CD4-positive, alpha-beta T cell (primary cell): ENCODE measurements at places on chromosomes 2 and 18.

- no peaks in the 10 kb centered on the region for H3K36me3 ChIP-seq
- H3K4me3 ChIP-seq = no peak overlapping the region
- H3K27me3 ChIP-seq = peaks cover 6% of the 10 kb centered on the region
- H3K4me1 ChIP-seq = no peaks in the 10 kb centered on the region
- no peak for DNase-seq
Observed at GRCh38 chr18:36274083-36274715, 23.3 kb upstream of the FHOD3 start.

DNA sequence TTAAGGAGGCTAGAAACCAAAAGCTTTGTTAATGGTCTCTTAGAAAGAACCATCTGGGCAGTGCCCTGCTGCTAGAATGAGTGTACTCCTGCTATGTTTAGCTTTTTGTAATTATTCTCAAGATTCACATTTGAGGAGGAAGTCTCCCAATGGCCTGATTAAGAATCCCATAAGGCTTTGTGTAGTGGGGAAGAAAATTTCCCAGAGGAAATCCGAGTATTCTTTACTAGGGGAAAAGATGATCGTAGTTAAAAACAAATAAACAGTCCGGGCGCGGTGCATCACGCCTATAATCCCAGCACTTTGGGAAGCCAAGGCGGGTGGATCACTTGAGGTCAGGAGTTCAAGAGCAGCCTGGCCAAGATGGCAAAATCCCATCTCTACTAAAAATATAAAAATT is 117.9 kb downstream of the PTRHD1 start:
- H3K36me3 ChIP-seq = peaks cover 17% of the 10 kb centered on the region
- H3K4me3 ChIP-seq = no peak overlapping the region
- peaks cover 3% of the 10 kb centered on the region for H3K4me1 ChIP-seq
- H3K27me3 ChIP-seq = no peaks in the 10 kb centered on the region

- no peak overlapping the region for H3K4me3 ChIP-seq
- H3K4me1 ChIP-seq = no peaks in the 10 kb centered on the region
- DNase-seq = no peak
- no peak overlapping the region for H3K27ac ChIP-seq
- peaks cover 2% of the 10 kb centered on the region for H3K36me3 ChIP-seq
Observed at GRCh38 chr2:203394519-203395227, 66.5 kb downstream of the ABI2 start.

- no peaks in the 10 kb centered on the region for H3K4me1 ChIP-seq
- H3K27me3 ChIP-seq = no peaks in the 10 kb centered on the region
- no peak overlapping the region for H3K4me3 ChIP-seq
- no peak for DNase-seq
Observed at GRCh38 chr2:182615036-182615435, 101.0 kb upstream of the DNAJC10 start.

- no peak overlapping the region for H3K27ac ChIP-seq
- peaks cover 7% of the 10 kb centered on the region for H3K27me3 ChIP-seq
- no peaks in the 10 kb centered on the region for H3K4me1 ChIP-seq
- no peak for DNase-seq
- H3K4me3 ChIP-seq = no peak overlapping the region
Observed at GRCh38 chr2:26584191-26584590, 57.0 kb downstream of the CIB4 start.

- DNase-seq = no peak
- H3K36me3 ChIP-seq = no peaks in the 10 kb centered on the region
- no peaks in the 10 kb centered on the region for H3K27me3 ChIP-seq
- H3K4me1 ChIP-seq = peaks cover 3% of the 10 kb centered on the region
- no peak overlapping the region for H3K27ac ChIP-seq
- no peak overlapping the region for H3K4me3 ChIP-seq
Observed at GRCh38 chr2:130807659-130808385, 28.9 kb upstream of the ARHGEF4 start.

GRCh38 chr2:181141676-181142075 is 161.3 kb downstream of the UBE2E3 start:
- peaks cover 38% of the 10 kb centered on the region for H3K4me1 ChIP-seq
- H3K36me3 ChIP-seq = no peaks in the 10 kb centered on the region
- no peak for DNase-seq
- H3K27me3 ChIP-seq = no peaks in the 10 kb centered on the region
- H3K4me3 ChIP-seq = peak overlapping the region; percentile 30

DNA sequence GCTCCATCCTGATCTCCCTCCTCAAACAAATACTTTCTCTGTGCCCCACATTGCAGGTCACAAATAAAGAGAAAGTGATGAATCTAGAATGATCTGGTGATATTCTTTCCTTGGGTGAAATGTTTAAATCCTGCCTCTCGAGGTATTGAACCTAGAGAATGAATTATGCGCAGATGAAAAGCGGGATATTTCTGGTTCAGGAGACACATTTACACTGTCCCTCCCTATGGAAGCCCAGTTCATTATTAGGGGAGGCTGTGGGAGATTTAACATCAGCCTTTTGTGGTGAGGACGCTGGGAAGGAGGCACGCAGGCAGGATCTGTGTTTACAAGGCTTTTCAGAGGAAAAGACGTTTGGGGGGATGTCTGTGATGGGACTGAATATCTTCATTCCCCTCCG is 20.6 kb downstream of the MAPRE2 start:
- no peak overlapping the region for H3K4me3 ChIP-seq
- no peaks in the 10 kb centered on the region for H3K27me3 ChIP-seq
- no peak overlapping the region for H3K27ac ChIP-seq
- no peak for DNase-seq

DNA sequence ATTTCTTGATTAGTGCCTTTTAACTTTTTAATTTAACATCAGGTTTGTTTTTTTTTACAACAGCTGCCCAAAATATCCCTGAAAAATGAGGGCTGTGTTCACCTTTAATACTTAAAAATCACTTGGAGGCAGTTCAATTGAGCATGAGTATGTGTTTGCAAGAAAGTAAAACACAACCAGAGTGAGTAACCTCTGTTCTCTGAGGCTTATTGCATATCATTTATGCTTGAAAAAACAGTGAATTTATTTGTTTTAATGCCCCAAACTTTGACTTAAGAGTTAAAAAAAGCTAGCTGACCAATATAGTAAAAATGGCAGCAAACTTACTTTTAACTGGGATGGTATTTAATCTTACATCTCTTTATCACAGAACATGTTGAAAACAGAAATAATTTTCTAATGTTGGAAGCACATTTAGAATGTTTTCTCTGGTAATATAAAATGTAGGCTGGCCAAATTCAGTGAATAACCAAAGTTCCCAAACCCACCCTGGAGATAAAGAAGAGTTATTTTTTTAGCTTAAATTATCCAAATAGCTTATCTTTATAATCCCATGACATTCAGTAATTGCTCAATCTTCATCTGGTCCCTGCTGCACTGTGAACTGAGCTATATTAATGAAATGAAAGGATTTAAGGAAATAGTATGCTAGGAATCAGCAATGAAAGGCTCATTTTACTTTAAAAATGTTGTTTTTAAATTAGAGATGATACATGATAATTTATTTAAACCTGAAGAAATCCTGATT is 24.8 kb upstream of the EFEMP1 start:
- DNase-seq = no peak
- H3K27me3 ChIP-seq = no peaks in the 10 kb centered on the region
- H3K27ac ChIP-seq = no peak overlapping the region
- no peaks in the 10 kb centered on the region for H3K4me1 ChIP-seq
- H3K4me3 ChIP-seq = no peak overlapping the region

GRCh38 chr2:168671932-168672331 is 130.5 kb upstream of the NOSTRIN start:
- H3K4me1 ChIP-seq = peaks cover 3% of the 10 kb centered on the region
- H3K27ac ChIP-seq = no peak overlapping the region
- H3K36me3 ChIP-seq = no peaks in the 10 kb centered on the region
- no peaks in the 10 kb centered on the region for H3K27me3 ChIP-seq

DNA sequence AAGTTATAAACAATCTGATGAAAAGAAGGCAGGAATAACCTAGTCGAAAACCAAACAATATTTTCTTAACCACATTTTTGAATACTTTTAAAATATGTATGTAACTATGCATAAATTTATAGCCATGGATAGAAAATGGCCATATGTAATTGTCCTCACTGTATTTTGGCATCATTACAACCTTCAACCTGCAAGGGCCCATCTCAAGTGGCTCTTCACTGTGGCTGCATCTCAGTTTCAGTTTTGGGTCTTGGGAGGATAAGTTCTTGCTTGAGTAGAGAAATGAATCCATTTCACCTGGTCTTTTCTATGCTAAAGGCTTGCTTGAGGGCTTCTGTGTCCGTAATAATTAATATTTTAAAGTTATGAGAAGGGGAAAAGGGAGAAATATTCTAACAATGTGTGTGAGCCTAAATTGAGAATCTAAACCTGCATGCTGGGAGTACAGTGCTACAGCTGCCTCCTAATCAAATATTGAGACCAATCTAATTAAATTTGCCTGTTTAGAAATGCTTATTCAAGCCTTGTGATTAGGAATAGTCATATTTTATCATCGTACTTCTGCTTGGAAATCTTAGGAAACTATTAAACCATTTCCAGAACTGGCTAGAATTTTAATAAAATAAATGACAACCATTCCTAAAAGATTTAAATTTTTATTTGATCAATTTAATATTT is 92.5 kb downstream of the EML4 start:
- no peak for DNase-seq
- no peak overlapping the region for H3K27ac ChIP-seq
- H3K27me3 ChIP-seq = no peaks in the 10 kb centered on the region

DNA sequence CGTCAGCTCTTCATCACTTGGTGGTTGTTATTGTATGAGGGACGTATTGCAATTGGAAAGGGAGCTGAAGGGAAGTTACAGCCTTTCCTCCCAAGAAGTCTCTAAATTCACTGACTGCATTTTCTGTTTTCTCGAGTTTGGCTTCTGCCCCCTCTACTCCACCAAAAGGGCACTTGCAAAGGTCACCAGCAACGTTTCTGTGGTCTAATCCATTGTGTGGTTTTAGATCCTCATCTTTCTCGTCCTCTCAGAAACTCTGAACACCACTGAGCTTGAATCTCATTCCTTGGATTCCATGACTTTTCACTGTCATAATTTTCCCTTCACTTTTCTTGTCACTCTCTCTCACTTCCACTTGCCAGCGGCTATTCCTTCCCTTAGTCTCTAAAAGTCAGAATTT is 308.0 kb downstream of the AFF3 start:
- no peaks in the 10 kb centered on the region for H3K27me3 ChIP-seq
- H3K4me1 ChIP-seq = no peaks in the 10 kb centered on the region
- H3K27ac ChIP-seq = no peak overlapping the region
- H3K4me3 ChIP-seq = no peak overlapping the region
- DNase-seq = no peak

- peaks cover 35% of the 10 kb centered on the region for H3K4me1 ChIP-seq
- H3K27ac ChIP-seq = peak overlapping the region; percentile 49
- no peaks in the 10 kb centered on the region for H3K36me3 ChIP-seq
- peak overlapping the region; percentile 66 for H3K4me3 ChIP-seq
Observed at GRCh38 chr2:157874997-157875640, 1.0 kb downstream of the ACVR1 start.

- H3K36me3 ChIP-seq = no peaks in the 10 kb centered on the region
- no peak overlapping the region for H3K27ac ChIP-seq
- H3K4me1 ChIP-seq = no peaks in the 10 kb centered on the region
Observed at GRCh38 chr2:28640908-28641300, 110.7 kb upstream of the PPP1CB start.

GRCh38 chr2:151470556-151470955 is 60.9 kb downstream of the RIF1 start:
- H3K27me3 ChIP-seq = no peaks in the 10 kb centered on the region
- no peak overlapping the region for H3K27ac ChIP-seq
- no peaks in the 10 kb centered on the region for H3K4me1 ChIP-seq
- no peak for DNase-seq
- H3K36me3 ChIP-seq = peaks cover 73% of the 10 kb centered on the region

- no peak for DNase-seq
Observed at GRCh38 chr18:57619876-57620275, 1.8 kb downstream of the NARS1 start.

- no peaks in the 10 kb centered on the region for H3K27me3 ChIP-seq
- H3K4me3 ChIP-seq = no peak overlapping the region
- no peak overlapping the region for H3K27ac ChIP-seq
- no peaks in the 10 kb centered on the region for H3K36me3 ChIP-seq
- no peak for DNase-seq
Observed at GRCh38 chr2:30363406-30363805, 83.6 kb upstream of the LCLAT1 start.

DNA sequence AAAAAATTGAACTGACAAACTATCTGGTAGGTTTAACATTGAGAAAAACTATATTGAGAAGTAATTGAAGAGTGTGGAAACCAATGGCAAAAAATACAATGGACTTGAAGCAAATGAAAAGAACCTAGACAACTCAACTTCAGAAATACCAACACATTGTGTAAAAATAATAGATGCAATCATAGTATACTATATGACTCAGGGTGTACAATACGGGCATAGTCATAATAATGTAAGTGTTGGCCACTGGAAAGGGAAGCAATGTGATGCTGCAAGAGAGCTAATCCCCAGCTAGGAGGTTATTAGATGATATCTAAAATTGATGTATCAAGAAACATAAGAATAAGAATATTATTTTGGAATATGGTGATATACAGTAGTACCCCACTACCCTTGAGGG is 45.3 kb downstream of the SMAD7 start:
- peaks cover 13% of the 10 kb centered on the region for H3K4me1 ChIP-seq
- no peaks in the 10 kb centered on the region for H3K27me3 ChIP-seq
- H3K4me3 ChIP-seq = no peak overlapping the region
- no peaks in the 10 kb centered on the region for H3K36me3 ChIP-seq

DNA sequence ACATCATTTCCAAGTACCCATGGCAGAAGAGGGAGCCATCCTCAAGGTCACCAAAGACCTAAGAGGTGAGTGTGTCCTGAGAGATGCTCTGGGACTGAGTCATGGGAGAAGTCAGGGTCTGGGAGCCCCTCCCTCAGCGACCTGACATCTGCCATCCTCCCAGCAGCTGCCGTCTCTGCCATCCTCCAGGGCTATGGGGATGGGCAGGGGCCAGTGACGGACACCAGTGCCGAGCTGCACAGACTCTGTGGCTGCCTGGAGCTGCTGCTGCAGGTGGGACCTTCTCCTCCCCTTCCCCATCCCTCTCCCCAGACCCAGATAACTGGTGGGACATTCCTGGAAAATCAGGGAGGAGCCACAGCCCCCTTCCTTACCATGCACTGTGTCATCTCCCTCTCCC is 1.5 kb downstream of the RUFY4 start:
- no peaks in the 10 kb centered on the region for H3K36me3 ChIP-seq
- peaks cover 11% of the 10 kb centered on the region for H3K4me1 ChIP-seq
- DNase-seq = no peak
- no peak overlapping the region for H3K27ac ChIP-seq
- peaks cover 7% of the 10 kb centered on the region for H3K27me3 ChIP-seq
